Psoas muscle (tissue), 8 donors: ENCODE measurements at places on chromosomes 16 and 17. TPM values are rescaled to one million over a fixed set of nuclear protein-coding genes. Genes with fewer than 3 reads are reported as not detected.

GRCh38 chr16:49000594-49000993 lies 281.0 kb downstream of the CBLN1 start:
- no peaks in the 10 kb centered on the region for H3K27me3 ChIP-seq
- no peak overlapping the region for H3K4me3 ChIP-seq
- DNase-seq: no peak
- no peaks in the 10 kb centered on the region for H3K36me3 ChIP-seq
- H3K4me1 ChIP-seq: no peaks in the 10 kb centered on the region

- peaks cover 30% of the 10 kb centered on the region for H3K4me1 ChIP-seq
- peak; percentile 91 for DNase-seq
- peak overlapping the region; percentile 97 for H3K4me3 ChIP-seq
- H3K36me3 ChIP-seq: peaks cover 38% of the 10 kb centered on the region
Measured at GRCh38 chr16:68265078-68265920, 973 bp downstream of the SLC7A6 start.

DNA sequence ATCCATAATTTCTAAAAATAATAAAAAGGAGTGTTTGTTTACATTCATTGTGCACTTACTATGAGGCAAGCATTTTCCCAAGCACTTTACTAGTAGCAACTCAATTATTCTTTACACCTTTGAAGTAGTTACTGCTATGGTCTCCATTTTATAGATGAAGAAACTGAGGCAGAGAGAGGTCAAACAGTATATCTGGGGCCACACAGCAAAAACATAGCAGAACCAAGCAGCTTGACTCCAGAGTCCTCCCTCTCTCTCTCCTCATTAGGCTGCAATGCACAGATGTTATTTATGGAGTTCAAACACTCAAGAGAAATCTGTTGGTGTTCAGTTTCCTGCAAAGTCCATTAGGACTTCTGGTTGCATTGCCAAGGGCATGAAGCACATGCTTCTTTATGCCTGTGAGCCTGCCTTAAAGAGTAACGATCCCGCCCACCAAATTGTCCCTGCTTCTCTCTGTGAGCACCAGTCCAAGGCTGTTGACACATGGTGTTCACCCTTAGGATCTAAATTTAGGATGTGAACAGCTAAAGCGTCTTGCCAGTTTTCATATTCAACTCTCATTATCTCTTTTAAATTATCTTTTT lies 44.0 kb downstream of the GPRC5B start:
- peak overlapping the region; percentile 89 for H3K27ac ChIP-seq
- peaks cover 69% of the 10 kb centered on the region for H3K4me1 ChIP-seq
- DNase-seq: peak; percentile 30
- no peaks in the 10 kb centered on the region for H3K36me3 ChIP-seq
- no peaks in the 10 kb centered on the region for H3K27me3 ChIP-seq

DNA sequence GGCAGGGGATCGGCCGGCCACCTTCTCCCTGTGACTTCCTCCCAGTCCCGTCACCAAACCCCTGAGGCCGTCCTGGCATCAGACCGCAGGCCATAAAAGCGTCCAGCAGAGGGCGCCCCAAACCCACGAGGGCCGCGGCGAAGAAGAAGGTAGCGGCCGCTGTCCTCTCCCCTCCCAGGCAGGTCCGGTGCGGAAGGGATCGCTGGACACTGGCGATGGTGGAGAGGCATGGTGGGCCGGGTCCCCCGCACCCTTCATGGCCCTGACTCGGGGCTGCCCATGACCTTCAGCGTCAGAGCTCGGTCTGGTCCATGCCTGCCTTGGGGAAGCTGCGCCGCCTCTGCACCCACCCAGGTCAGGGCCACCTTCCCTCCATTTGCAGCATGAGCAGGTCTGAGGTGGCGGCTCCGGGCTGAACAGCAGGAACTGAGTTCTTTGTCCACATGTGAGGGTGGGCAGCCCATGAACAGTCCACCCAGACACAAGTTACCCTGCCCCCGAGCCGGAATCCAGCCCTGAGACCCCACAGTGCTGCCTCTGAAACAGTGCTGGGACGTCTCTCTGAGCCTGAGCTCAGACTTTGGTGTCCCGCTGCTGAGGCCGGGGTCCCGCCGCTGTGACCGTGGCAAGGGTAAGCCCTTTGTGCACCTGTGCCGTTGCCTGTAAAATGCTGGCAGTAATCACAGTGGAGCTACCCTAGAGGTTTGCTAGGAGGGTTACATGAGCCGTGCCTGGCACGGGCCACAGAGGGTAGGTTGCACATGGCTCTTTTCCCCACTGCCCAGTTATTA lies 40.8 kb upstream of the CMIP start:
- H3K4me1 ChIP-seq: peaks cover 6% of the 10 kb centered on the region
- H3K27ac ChIP-seq: no peak overlapping the region
- peaks cover 2% of the 10 kb centered on the region for H3K27me3 ChIP-seq
- H3K36me3 ChIP-seq: no peaks in the 10 kb centered on the region
- peak overlapping the region; percentile 50 for H3K4me3 ChIP-seq

DNA sequence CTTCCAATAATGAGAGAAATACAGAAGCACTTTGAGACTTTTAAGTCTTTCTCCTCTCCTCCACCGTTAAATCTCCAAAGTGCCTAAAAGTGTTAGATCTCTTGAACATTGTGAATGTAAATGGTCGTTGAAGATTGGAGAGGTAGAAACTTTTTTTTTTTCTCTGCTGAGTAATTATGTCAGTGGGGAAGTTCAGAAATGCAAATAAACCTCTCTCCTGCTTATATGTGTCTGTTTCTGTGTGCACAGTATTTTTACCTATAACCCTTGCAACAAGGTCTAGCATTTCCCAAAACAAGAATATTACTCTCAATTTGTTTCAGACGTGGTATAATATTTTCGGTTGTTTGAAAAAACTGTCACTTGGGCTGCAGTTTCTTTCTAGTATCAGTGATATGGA lies 833.6 kb upstream of the CDH8 start:
- no peaks in the 10 kb centered on the region for H3K4me1 ChIP-seq
- no peak overlapping the region for H3K4me3 ChIP-seq
- H3K27ac ChIP-seq: no peak overlapping the region
- no peaks in the 10 kb centered on the region for H3K27me3 ChIP-seq

GRCh38 chr16:28876973-28877654 lies 1.2 kb upstream of the ATP2A1 start:
- peak overlapping the region; percentile 22 for H3K4me3 ChIP-seq
- peaks cover 27% of the 10 kb centered on the region for H3K36me3 ChIP-seq
- peak overlapping the region; percentile 88 for H3K27ac ChIP-seq

GRCh38 chr17:45197555-45198334 lies 23.9 kb upstream of the FMNL1 start:
- peak; percentile 97 for DNase-seq
- H3K27me3 ChIP-seq: no peaks in the 10 kb centered on the region
- peak overlapping the region; percentile 56 for H3K27ac ChIP-seq

DNA sequence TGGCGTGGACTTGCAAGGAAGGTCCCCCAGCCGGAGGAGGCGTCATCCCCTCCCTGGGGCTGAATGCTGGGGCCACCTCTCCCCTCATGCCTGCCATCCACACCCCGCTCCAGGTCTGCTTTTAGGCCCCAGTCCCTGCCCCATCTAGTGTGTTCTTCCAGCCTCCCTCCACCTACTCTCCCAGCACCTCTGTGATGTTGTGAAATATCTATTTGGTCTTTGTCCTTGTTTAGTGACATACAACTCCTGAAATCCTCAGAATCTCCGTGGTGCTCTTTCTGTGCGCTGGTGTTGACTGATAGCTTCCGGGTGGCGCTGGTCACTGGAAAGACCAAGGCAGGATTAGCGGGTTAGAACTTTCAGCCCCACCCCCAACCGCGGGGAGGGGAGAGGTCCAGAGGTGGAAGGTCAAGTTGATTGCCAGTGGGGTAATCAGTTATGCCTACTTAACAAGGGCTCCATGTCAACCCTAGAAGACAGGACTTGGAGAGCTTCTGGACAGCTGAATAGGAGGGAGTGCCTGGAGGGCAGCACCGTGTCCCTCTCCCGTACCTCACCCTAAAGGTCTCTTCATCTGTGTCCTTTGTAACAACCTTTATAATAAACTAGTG lies 10.1 kb downstream of the TBC1D24 start:
- H3K36me3 ChIP-seq: no peaks in the 10 kb centered on the region
- H3K4me3 ChIP-seq: no peak overlapping the region
- no peak for DNase-seq
- peaks cover 38% of the 10 kb centered on the region for H3K4me1 ChIP-seq
- H3K27me3 ChIP-seq: no peaks in the 10 kb centered on the region
- peak overlapping the region; percentile 89 for H3K27ac ChIP-seq

- no peak overlapping the region for H3K27ac ChIP-seq
- DNase-seq: no peak
- H3K4me3 ChIP-seq: no peak overlapping the region
- no peaks in the 10 kb centered on the region for H3K27me3 ChIP-seq
- no peaks in the 10 kb centered on the region for H3K36me3 ChIP-seq
Measured at GRCh38 chr17:73696251-73696650, 52.0 kb upstream of the SDK2 start.

DNA sequence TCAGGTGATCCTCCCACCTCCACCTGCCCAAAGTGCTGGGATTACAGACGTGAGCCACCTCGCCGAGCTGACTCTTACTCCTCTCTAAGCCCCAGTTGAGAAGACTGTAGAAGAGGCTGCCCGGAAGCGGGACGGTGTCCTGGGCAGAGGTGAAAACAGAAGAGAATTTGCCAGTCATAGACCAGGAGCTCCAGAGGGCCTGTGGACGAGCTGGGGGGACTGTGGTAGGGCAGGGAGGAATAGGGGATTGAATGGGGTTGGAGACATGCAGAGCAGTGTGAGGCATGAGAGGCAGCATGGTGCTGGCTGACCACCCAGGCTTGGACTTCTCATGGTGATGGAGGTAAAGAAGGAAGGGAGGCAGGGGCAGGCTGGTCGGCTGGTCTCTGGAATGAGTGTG lies 17.1 kb upstream of the PHB1 start:
- no peak overlapping the region for H3K27ac ChIP-seq
- H3K27me3 ChIP-seq: peaks cover 8% of the 10 kb centered on the region

GRCh38 chr17:60421273-60422161 lies 772 bp upstream of the CHCT1 start:
- peaks cover 3% of the 10 kb centered on the region for H3K4me1 ChIP-seq
- H3K36me3 ChIP-seq: no peaks in the 10 kb centered on the region
- DNase-seq: peak; percentile 85
- peak overlapping the region; percentile 66 for H3K4me3 ChIP-seq
- no peaks in the 10 kb centered on the region for H3K27me3 ChIP-seq

GRCh38 chr16:86089334-86089900 lies 190.5 kb downstream of the IRF8 start:
- no peak overlapping the region for H3K27ac ChIP-seq
- no peaks in the 10 kb centered on the region for H3K4me1 ChIP-seq
- no peak for DNase-seq
- peaks cover 22% of the 10 kb centered on the region for H3K27me3 ChIP-seq
- no peak overlapping the region for H3K4me3 ChIP-seq
- H3K36me3 ChIP-seq: no peaks in the 10 kb centered on the region

GRCh38 chr17:40633871-40634270 lies 13.7 kb downstream of the SMARCE1 start:
- H3K27me3 ChIP-seq: no peaks in the 10 kb centered on the region
- no peak overlapping the region for H3K4me3 ChIP-seq
- no peaks in the 10 kb centered on the region for H3K4me1 ChIP-seq

- DNase-seq: no peak
- H3K36me3 ChIP-seq: no peaks in the 10 kb centered on the region
- no peaks in the 10 kb centered on the region for H3K4me1 ChIP-seq
- H3K27ac ChIP-seq: no peak overlapping the region
- H3K4me3 ChIP-seq: no peak overlapping the region
Measured at GRCh38 chr16:25542306-25542705, 149.5 kb upstream of the HS3ST4 start.

DNA sequence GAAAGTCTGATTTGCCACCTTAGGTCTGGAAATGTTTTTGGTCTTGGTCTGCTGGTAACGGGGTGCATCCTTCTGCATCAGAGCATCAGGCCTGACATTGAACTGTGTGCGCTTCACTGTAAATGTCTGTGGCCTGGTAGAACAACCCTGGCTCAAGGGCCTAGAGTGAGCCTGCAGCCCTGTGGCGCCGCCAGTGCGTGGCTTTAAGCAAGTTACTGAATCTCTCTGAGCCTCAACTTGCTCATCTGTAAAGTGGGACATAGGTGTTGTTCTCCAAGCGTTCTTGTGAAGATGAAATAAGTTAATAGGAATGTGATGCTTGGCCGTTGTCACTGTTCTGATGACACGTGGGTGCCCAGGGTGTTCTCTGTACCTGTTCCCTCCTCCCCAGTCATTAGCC lies 127.6 kb upstream of the CIBAR2 start:
- H3K4me3 ChIP-seq: no peak overlapping the region
- peaks cover 15% of the 10 kb centered on the region for H3K4me1 ChIP-seq
- no peak for DNase-seq
- H3K27me3 ChIP-seq: no peaks in the 10 kb centered on the region
- H3K27ac ChIP-seq: no peak overlapping the region

DNA sequence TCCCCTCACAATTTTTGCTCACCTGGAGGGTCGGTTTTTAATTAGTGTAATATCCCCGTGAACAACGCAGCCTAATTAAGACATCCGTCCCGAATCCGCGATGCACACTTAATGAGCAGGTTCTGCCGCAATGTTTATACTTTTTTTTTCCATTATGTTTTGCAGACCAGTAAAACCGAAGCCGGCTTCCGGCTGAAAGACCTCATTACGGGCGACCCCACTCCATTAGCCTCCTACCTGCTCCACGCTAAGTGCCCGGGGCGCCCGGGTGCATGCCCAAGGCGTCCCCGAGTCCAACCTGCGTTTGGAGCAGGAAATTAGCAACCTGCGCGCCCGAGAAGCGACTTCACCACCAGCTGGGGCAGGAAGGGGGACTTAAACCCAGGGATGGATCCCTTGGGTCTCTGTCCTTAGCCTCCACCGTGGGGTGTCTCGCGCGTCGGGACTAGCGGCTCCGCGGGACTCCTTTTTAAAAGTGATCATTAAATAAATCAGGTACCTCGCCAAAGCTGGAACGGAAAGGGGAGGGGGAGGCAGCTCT lies 1.7 kb downstream of the RBFOX3 start:
- peaks cover 4% of the 10 kb centered on the region for H3K27me3 ChIP-seq
- H3K36me3 ChIP-seq: no peaks in the 10 kb centered on the region
- H3K27ac ChIP-seq: no peak overlapping the region
- DNase-seq: no peak
- no peak overlapping the region for H3K4me3 ChIP-seq

DNA sequence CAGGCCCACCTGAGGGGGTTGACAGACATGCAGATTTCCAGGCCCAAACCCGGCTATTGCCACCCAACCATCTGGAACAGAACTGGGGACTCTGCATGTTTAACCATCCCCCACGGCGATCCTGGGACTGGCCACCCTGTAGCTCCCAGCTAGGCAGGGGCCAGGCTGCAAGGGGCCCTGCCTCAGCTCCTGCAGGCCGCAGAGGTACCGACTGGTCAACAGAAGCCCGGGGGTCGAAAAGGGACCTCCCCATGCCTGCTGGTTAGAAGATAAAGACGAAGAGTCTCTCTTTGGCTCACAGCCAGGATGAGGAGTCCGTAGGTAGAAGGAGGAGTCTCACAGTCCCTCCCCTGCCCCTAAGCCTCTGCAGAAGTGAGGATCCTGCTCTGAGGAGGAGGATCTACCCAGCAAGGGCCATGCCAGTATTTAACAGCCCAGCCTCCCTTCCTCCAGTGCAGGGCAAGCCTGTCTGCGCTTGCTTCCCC lies 223.4 kb upstream of the TNRC6C start:
- peaks cover 16% of the 10 kb centered on the region for H3K4me1 ChIP-seq
- no peak overlapping the region for H3K4me3 ChIP-seq
- peaks cover 26% of the 10 kb centered on the region for H3K27me3 ChIP-seq
- DNase-seq: no peak
- no peaks in the 10 kb centered on the region for H3K36me3 ChIP-seq

The SLC7A6OS gene
- 8.5 TPM for total RNA-seq

The ZNF594 gene
- total RNA-seq: 3.2 TPM

The TBC1D3I gene
- 0.49 TPM for total RNA-seq

The TP53TG3E gene
- total RNA-seq: not detected

The CACNG4 gene
- not detected for total RNA-seq

The RAMP2 gene
- total RNA-seq: 39.8 TPM

The SAMD14 gene
- total RNA-seq: 1.0 TPM
